CD4-positive, alpha-beta T cell treated with Interleukin-2 at 100 ng/mL for 4 hours (primary cell): ENCODE measurements at places on chromosomes 1 and 21.

GRCh38 chr1:19811206-19811851 lies 3.8 kb downstream of the RNF186 start:
- peak; percentile 49 for DNase-seq

GRCh38 chr1:163072658-163073057 lies 3.5 kb downstream of the RGS4 start:
- DNase-seq: no peak

- DNase-seq: no peak
Observed at GRCh38 chr1:61533546-61533945, 191.4 kb downstream of the TM2D1 start.

DNA sequence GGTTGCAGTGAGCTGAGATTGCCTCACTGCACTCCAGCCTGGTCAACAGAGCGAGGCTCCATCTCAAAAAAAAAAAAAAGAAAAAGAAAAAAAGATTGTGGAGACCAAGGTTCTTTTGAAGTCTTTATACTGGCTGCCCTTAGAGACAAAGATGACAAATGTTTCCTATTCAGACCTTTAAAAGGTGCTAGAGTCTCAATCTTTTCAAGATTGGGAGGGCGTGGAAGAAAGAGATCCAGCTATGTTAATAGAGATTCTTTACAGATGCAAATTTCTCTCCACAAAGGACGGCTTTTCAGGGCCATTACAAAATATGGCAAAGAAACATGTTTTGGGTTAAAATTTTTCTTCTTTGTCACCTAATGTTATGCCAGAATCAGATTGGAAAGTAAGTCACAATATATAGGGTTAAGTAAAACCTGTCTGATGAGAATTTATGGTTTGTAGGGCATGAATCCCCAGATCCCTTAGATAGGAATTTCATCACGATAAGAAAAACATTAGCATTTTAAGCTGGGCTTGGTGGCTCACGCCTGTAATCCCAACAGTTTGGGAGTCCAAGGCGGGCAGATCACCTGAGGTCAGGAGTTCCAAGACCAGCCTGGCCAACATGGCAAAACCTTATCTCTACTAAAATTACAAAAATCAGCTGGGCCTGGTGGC lies 13.0 kb upstream of the MORC3 start:
- no peak for DNase-seq

GRCh38 chr1:213657879-213658278 lies 329.9 kb upstream of the PROX1 start:
- DNase-seq: no peak

DNA sequence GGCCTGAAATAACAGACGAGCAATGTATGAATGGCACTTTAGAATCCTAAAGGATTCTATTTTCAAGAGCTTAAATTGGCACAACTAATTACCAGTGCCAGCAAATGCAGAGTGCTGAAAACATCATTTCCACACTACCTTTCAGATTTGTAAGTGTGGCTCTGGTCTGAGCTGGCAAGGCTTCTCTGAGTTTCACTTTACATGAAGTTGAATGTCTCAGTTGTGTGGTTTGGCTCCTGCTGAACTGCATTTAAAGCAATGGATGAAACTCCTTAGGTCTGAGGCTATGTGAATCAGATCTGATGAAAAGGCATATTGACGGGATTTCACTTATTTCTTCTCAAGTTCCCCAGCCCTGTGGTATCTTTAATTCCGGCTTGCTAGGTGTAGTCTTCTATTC lies 114.8 kb upstream of the PTGFR start:
- no peak for DNase-seq

DNA sequence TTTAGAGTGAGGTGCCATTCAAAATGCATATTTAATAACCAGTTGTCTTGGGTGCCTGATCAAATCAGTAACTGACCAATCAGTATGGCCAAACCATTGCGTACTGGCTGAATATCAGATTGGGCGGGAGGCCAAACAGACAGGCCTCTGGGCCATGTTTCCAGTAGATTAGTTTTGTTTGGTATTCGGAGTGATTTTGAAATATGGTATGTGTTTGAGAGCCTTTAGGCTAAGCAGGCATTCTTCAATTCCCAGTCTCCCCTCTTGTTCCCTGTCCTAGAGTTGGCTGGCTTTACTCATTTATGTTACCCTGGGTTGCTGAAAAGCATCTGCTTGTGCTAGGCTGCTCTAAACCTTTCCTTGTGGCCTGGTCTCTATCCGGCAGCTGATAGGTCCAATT lies 80.1 kb downstream of the BACH1 start:
- no peak for DNase-seq

DNA sequence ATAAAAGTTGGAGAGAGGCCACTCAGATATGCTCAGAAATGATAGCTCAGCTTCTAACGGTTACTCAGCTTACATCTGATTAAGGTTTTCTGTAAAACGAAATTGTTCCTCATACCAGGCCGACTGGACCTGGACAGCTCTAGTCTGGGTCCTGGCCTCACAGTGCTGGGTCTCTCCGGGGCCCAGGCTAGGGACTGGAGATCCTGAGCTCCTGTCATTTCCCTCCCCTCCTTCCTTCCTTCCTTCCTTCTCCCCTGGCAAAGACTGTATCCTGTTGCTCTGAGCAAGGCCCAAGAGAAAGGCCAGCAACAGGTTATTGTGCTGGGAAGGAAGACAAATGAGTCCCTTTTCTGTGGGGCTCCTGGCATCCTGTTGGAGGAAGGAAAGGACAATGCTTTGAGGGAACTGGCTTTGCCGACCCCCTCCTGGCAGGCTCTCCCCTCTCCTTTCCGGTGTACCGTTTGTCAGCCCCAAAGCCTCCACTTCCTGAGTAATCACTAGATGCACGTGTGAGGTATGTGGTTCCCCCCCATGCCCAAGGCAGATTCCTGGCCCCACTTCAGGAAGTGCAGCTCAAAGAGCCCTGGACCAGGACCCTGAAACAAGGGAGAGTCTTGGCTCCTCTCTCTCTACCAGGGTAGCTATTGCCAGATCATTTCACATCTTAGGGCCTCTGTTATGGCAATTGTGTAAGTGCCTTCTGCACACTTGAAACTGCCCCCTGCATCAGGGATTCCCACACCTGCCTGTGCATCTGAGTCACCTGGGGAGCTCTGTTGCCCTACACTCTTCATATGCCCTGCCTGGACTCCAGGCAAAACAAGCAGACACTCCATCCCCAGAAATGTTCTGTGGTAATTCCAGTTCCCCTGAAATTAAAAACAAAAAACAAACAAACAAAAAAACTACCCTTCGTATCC lies 212.7 kb upstream of the FGGY start:
- no peak for DNase-seq

- DNase-seq: no peak
Observed at GRCh38 chr1:215377746-215378145, 189.4 kb upstream of the KCTD3 start.

DNA sequence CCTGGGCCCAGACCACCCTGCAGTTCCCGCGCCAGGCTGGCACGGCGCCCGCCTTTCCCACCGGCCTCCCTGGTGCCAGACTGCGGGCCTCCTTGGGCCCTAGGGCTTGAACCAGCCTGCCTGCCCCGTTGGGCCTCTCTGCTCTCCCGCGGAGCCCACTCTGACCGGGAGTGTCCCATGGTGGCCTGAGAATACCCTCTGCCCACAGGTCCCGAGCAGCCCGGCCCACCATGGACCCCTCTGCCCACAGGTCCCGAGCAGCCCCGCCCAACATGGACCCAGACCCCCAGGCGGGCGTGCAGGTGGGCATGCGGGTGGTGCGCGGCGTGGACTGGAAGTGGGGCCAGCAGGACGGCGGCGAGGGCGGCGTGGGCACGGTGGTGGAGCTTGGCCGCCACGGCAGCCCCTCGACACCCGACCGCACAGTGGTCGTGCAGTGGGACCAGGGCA lies 7.9 kb downstream of the MIB2 start:
- no peak for DNase-seq

DNA sequence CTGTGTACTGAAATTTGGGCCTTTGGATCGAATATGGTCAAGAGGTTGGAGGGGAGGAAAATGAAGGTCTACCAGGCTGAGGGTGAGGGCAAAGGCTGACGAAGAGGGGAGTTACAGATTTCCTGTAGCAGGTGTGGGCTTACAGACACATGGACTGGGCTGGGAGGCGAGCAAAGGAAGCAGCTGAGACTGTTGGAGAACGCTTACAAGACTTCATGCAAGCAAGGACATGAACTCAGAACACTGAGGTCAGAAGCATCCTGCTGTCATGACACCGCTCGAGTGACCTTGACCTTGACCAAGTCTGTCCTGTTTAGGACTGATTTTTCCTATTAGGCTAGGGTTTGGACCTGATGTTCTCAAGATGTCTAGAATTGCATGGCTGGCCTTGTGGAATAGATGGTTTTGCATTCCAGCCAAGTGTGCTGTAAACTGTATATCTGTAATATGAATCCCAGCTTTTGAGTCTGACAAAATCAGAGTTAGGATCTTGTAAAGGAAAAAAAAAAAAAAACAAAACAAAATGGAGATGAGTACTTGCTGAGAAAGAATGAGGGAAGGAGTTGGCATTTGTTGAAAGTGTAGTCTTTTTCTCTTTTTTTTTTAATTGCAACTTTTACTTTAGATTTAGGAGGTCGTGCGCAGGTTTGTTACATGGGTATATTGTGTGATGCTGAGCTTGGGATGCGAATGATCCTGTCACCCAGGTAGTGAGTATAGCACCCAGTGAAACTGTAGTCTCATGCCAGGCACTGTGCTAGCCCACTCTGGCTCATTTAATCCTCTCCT lies 5.8 kb downstream of the ELF3 start:
- no peak for DNase-seq

DNA sequence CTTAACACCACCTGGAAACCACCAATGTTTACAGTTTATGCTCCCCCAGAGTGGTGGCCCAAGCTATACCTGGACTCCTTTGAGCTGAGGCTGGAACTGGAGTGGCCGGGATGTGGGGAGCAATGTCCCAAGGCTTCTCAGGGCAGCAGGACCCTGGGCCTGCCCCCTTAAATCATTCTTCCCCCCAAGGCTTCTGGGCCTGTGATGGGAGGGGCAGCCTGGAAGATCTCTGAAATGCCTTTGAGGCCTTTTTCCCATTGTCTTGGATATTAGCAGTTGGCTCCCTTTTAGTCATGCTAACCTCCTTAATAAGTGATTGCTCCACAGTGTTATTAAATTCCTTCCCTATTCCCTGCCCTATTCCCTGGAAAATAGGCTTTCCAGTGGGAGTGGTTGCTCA lies 185.8 kb downstream of the HS2ST1 start:
- DNase-seq: no peak

DNA sequence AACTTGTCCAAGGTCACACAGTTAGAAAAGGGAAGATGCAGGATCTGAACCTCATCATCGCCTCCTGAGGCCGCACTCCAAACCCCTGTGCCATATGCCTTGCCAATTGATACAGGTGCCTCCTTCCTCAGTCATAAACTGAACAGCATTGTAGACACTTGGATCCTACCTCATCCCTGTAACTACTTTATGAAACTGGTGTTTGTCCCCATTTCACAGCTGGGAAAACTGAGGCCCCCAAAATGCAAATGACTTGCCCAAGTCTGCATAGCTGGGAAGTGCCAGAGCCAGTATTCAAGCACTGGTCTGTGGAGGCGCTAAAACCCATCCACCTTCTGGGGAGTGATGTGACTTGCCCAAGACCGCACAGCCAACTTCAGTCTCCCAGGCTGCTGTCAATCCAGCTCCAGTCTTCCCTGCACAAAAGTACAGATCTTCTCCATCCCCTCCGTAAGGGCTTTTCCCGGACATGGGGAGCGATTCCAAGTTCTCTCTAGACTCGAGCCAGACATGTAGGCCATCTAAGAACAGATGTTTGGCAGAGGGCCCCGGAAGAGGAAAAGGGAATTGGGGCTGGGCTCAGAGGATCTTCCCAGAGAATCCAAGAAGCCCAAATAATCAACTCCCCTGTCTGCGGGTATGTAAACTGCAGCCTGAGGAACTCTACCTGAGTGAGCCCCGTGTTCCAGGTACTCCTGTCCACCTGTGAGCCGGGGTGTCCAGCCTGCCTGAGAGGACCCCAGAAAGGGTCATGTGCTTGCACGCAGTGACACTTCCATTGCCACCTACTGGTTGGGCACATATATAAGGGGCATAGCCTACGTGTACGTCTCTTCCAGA lies 60.5 kb downstream of the SYT2 start:
- DNase-seq: no peak

DNA sequence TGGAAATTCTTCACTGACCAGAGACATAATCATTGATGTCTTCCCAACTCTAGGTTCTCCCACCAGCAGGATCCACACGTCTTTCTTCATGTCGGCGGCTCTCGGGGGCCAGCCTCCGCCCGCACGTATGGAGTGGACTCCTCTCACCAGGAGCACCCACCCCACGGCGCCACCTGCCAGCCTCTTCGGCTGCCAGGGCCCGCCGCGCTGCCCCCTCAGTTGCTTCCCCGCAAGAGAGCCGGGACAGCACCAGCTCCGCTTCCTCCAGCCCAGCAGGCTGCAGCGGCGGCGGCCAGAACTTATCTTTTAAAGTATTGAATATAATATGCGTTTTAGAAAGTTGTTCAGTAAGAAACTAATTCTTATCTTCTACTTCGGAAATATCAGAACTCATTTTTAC lies 273.5 kb downstream of the LIPI start:
- no peak for DNase-seq

DNA sequence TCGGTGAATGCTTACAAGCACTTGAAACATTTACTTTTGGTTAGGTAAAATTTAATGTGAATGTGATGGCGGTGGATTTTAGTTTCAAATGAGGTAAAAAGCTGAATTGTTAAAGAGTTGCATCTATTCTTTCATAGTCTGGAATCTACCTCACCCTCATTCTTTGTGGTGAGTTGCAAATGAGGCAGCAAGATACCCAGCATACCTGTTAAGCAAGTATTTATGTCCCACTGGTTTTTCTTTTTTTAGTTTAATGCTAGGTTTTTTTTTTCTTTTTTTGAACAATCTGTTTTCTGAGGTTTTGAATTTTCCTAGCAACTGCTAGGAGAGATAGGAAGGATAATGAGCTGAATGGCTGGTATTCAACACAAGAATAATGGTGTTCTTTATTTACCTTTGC lies 127.9 kb upstream of the CACYBP start:
- no peak for DNase-seq

DNA sequence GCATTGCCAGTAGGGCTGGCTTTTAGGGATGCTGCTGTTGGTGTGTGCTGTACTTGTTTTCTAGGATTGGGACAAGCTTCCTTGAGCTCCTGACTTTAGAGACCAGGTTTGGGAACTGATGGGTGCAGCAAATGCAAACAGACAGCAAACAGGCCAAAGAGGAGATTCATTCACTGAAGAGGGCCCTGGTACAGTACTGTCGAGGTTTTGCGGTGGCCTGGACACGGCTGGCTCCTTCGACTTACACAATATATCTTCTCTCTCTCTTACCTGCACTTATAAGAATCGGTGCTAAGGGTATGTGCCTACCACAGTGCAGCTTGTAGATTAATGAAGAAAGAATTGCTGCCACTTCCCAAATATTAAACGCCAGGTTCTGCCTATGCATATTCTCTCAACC lies 44.6 kb downstream of the ATP1A1 start:
- no peak for DNase-seq

DNA sequence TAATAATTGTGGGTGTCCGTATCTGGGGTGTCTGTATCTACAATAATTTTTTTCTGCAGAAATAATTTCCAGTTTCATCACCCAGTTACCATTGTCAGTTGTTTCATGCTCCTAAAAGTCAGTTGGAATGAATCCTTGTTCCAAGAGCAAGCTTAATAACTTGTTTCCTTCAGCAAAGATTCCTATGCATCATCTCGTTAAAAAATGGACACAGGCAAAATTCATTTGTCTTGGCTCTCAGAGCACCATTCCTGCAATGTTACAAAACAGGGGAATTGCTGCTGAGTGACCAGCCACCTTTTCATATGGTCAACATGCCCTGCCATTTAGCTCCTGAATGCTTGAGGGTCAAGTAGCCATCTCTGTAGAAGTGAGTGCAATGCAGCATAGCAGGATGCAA lies 393.4 kb downstream of the KCNT2 start:
- DNase-seq: no peak
